NCI-H1105 treated with DMSO at 0.1 percent for 48 hours (cell line): ENCODE measurements at places on chromosomes 2 and 18.

- DNase-seq, result no peak
Observed at GRCh38 chr2:218792433-218792832, 10.5 kb downstream of the CYP27A1 start.

GRCh38 chr2:174106736-174107135 lies 141.6 kb upstream of the SP3 start:
- peak; percentile 24 for DNase-seq

DNA sequence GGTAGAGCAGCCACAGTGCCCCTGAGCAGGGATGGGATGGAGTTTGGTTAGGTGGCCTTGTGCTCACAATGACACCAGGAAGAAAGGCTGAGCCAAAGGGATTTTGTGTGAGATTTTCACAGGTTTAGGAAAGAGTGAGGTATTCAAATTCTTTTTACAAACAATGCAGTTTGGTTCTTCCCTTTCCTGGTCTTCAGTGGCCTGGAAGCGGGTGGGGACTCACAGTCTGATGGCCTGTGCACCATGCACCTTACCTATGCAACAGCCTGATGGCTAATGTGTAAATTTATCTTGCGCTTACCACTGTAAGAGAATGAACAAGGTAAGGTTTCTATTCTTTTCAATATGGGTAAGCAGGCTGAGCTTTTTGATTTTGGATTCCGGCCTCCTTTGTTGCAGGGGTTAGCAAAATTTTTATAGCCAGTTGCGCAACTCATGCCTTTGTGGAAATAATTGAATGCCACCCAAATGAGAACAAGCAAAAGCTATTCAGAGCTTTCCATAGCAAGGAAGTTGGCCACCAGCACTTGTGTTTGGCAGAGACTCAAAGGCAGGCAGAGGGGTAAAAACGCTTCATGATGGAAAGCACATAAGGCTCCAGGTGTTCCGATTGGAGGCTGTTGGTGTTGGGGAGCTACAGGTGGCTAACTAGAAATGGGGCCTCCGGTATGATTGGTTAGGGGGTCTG lies 23.8 kb upstream of the IL1R2 start:
- peak; percentile 78 for DNase-seq

GRCh38 chr2:143823296-143823695 lies 694.1 kb downstream of the ARHGAP15 start:
- DNase-seq, result no peak

- DNase-seq, result no peak
Observed at GRCh38 chr2:143420313-143420712, 291.1 kb downstream of the ARHGAP15 start.

DNA sequence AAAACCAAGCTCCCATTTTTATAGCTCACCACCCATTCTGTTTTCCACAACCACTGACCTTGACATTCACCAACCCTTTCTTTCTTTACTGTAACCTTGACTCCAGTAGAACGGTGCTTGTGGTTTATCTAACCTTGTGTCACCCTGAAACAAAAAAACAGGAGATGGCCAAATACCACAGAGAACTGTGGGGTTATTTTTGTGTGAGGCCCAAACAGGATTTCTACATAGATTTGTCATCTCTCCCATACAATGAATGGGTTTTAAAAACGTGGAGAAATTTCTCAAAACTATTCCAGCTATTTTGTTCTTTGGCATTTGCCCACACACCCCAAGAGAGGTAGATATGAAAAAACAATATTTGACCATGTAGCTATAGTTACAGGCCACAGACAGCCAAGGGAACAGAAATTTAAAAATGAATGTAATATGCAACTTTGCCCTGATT lies 231.3 kb upstream of the TANK start:
- DNase-seq, result no peak

DNA sequence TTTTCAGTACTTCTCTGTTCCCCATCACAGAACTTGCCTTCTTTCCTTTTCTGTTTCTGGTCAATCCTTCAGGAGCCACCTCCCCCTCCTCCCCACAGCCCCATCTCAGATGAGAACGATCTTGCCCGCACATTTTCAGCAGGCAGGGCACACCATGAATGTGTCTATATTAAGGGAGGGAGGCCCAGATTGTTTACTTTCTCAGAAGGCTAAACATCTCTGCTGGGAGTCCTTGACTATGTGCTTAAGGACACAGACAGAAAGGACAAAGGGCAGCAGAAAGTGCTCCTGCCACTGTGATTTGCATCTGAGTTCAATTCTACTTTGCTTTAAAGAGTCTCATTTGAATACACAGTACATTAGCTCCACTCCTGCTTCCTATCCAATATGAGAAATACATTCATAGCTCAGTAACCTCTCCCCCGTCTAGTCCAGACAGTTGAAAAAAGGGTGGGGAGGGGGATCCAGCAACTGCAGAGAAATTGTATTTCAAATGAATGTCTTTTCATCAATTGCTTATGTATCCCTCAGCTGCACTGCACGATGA lies 175.0 kb upstream of the PARD3B start:
- DNase-seq, result no peak

DNA sequence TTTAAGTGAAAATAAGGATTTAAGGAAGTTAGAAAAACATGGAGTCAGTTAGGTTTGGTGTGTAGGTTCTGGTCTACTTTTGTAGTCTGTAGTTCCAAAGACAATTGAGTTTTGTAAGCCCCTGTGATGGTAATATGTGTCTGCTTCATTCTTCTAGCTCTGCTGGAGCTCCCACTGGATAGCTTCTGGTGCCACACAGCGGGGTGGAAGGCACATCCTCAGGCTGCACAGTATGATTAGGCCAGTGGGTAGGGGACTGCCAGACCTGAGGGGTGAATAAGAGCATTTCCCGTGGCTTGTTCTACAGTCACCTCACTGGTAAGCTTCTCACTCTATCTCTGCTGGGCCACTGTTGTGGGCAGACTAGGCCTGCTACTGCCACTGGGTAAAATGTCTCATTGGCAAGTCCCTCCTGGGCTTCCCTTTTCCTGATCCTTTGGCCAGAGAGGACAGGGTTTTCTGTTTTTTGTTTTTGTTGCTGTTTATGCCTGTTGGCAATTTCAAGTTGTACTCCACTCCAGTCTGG lies 44.5 kb downstream of the TMEM131 start:
- DNase-seq, result no peak

DNA sequence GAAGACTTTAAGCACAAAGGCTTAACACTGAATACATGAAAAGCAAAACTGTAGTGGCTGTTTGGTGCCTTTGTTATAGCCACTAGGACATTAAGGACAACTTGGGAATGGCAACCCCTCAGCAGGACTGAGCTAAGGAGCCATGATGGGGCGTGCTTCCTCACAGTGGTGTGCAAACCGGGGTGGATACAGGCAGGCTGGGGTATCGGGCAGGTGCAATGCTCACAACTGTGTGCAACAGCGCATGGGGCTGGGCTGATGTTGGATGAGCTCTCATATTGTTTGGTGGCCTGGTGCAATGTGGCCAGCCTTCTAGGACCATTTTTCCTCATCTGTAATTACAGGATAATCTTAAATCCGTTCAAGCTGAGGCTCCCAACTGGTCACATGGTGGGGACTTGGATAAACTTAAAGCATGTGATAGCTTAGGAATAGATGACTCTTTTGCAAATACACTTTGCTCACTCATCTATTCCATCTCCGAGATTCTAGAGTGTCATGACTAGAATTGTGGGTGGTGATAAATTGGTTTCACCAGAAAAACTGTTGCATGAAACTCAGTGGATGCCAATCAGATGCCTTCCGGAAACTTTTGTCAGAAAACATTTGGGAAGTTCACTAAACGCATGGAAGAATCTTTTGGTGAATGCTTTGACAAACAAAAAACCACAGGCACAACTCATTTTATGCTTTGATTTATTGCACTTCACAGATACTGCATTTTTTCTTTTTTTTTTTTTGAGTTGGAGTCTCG lies 116.5 kb downstream of the PXDN start:
- DNase-seq, result no peak

- DNase-seq, result no peak
Observed at GRCh38 chr2:230751062-230751461, 38.4 kb downstream of the CAB39 start.

DNA sequence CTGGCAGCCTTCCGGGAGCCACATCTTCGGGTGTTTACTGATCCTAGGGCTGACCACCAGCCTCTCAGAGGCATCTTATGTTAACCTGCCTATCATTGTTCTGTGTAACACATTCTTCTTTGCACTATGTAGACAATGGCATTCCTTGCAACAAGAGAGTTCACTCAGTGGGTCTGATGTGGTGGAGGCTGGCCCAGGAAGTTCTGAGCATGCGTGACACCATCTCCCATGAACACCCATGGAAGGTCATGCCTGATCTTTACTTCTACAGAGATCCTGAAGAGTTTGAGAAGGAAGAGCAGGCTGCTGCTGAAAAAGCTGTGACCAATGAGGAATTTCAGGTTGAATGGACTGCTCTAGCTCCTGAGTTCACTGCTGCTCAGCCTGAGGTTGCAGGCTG lies 15.3 kb upstream of the ALMS1 start:
- DNase-seq, result no peak

- DNase-seq, result peak; percentile 36
Observed at GRCh38 chr2:64210816-64211215, 66.6 kb upstream of the PELI1 start.

GRCh38 chr2:111898703-111899514 lies 502 bp downstream of the MERTK start:
- DNase-seq, result no peak

- DNase-seq, result no peak
Observed at GRCh38 chr18:7414459-7414858, 152.7 kb upstream of the PTPRM start.

DNA sequence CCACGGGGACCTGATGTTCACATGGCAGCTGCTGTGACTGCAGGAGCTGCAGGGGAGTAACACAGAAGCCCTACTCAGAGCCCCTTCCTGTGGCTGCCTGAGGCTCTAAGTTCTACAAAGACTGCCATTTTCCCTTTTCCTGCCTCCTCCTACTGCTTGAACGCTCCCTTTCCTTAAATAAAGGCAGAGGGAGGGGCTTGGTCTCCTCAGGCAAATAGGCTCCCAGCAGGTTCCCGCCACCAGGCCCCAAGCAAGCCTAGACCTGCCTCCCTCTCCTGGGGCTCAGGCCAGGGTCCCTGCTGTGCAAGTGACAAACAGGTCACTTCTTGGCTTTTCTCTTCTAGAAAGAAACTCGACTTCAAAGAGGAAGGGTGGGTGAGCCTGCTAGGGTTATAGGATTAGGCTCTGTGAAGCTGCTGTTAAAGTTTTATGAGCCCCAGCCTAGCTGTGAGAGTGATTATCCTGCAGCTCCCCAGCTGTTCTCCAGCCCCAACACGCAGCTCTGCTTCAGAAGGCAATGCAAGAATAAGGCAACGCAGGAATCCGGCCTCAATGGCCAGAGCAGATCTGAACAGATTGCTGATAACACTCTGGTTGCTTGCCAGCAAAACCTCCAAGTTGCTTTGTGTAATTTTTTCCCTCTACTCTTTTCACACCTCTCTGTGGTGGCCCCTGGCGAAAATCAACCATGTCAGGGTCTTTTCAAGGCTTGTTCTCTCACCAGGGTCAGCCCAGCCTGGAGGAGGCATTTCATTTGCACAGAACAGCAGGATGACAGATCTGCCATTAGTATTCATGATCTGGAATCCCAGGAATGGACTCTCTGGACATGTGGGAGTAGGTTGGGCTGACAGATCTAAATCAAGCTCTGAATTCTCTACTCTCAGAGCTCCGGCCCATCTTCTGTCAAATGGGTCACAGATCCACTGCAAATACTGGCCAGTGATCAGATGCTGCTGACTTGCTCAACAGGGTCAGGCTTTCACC lies 71.3 kb downstream of the MRO start:
- no peak for DNase-seq

DNA sequence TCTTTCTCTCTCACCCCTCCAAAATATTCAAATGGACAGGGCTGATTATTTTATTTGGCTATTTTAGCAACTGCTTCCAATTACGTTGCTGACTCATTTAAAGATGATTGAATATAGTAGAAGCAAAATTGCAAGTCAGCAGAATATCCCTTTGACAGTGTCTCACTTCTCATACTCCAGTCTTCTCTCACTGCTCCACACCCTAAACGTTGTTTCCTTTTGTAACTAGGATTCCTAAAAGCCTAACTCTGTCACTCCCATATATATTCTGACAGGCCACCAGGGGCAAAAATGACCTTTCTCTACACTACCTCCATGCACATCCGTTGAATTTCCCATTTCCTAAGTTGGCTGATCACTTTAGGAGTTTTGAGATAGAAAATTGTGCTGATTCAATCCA lies 351.1 kb downstream of the RND3 start:
- no peak for DNase-seq

DNA sequence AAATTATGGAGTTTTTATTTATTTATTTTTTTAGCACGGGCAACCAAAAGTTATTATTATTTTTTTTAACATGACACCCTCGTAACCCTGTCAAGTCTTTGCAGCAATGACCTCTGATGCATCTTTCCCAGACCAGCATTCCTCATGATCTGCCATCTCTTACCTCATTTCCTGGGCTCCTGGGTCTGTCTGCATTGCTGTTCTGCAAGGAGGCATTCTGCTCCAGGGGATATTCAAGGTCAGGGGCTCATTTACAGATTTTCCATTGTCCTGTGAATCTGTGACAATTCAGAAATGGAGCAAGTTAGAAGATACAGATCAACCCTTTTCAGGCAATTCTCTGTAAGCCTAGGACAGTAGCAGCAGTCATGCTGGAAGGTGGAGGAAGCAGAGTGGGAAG lies 43.0 kb downstream of the NGEF start:
- no peak for DNase-seq

GRCh38 chr18:55651236-55651635 lies 63.2 kb upstream of the TCF4 start:
- no peak for DNase-seq

DNA sequence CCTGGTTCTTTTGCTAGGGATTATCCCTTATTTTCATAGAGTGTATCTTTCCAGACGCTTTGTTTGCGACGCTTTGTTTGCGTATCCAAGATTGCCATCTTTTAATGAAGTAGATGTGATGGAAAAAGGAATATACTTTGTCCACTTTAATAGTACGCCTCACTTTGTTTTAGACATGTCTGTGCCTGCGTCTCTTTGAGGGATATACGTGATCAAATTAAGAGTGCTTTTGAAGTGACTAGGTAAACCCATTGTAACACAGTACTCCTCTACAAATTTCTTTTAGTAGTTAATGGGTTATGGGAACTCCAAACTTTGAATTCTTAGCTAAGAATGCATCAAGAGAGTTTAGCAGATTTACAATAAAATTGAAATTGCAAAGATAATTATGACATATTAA lies 27.9 kb downstream of the ACSL3 start:
- peak; percentile 35 for DNase-seq

GRCh38 chr18:50312296-50313030 lies 25.0 kb upstream of the CXXC1 start:
- DNase-seq, result no peak

DNA sequence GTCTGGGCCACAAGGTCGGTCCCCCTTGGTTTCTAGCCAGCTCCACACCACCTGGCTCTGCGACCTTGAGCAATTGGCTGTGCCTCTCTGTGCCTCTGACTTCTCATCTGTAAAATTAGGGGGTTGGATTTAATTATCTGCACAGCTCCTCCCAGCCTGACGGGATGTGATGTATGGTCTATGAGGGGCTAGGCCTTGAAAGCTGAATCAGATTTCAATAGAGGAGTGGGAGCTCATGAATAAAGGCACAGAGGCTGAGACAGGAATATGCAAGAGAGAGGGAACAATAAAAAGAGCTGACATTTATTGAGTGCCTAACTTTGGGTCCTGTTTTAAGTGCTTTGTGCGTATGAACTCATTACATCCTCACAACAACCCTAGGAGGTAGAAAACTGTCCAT lies 104.7 kb downstream of the ALK start:
- DNase-seq, result no peak

- DNase-seq, result no peak
Observed at GRCh38 chr2:221289389-221289788, 282.7 kb downstream of the EPHA4 start.

- no peak for DNase-seq
Observed at GRCh38 chr2:30235859-30236535, 4.7 kb downstream of the LBH start.
